ENCODE measurements at places on chromosomes 7 and 10.

GRCh38 chr10:76111986-76112825 is 680.8 kb downstream of the LRMDA start:
- no peak for DNase-seq

GRCh38 chr7:95925971-95926370 is 153.6 kb downstream of the DYNC1I1 start:
- no peak for DNase-seq

GRCh38 chr10:71684356-71685173 is 35.0 kb downstream of the C10orf105 start:
- DNase-seq = peak; percentile 36

DNA sequence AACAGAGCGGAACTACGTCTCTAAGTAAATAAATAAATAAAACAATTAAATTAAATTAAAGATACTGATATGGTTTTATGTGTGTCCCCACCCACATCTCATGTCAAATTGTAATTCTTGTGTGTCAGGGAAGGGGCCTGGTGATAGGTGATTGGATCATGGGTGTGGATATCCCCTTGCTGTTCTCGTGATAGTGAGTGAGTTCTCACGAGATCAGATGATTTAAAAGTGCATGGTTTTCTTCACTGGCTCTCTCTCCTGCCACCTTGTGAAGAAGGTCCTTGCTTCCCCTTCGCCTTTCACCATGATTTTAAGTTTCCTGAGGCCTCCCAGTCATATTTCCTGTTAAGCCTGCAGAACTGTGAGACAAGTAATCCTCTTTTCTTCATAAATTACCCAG is 29.0 kb upstream of the OGDHL start:
- DNase-seq = no peak

- DNase-seq = no peak
Observed at GRCh38 chr10:3702569-3702968, 82.4 kb downstream of the KLF6 start.

DNA sequence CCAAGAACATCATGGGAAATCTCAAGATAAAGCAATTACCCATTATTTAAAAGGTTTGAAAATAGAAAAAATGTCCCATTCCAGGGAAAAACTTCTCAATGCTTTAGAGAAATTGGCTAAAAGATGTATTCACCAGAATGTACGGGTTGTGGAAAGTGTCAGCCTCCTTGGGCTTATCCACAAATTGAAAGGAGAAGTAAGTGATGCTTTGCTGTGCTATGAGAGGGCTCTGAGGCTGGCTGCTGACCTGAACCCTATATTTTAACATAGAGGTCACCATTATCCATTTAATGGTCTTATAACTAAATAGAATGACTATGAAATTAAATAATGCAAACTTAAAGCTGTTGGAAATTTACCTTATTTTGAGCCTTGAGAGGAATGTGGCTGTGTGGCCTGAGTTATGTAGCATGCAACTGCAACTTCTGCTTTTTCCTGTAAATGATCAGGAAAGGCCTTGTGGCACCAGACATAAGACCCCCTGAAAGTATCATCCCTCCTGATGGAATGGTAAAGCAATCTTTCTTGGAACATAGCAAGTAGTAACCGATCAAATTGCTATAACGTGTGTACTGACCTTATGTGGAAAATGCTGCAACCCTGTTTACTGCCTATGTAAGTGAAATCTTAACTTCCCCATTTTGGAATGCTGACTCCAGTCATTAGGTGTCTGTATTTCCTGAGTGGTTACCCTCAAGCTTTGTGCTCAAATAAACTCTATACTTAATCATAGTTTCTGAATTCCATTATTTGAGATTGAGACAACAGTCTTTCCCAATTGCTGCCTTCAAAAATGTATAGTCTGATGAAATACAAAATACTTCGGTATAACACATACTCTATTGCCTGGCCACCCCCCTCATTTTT is 6.9 kb downstream of the IFIT1B start:
- no peak for DNase-seq

- peak; percentile 76 for DNase-seq
Observed at GRCh38 chr7:101985057-101985902, 167.9 kb downstream of the CUX1 start.

GRCh38 chr7:98110249-98111022 is 3.8 kb downstream of the LMTK2 start:
- DNase-seq = no peak

DNA sequence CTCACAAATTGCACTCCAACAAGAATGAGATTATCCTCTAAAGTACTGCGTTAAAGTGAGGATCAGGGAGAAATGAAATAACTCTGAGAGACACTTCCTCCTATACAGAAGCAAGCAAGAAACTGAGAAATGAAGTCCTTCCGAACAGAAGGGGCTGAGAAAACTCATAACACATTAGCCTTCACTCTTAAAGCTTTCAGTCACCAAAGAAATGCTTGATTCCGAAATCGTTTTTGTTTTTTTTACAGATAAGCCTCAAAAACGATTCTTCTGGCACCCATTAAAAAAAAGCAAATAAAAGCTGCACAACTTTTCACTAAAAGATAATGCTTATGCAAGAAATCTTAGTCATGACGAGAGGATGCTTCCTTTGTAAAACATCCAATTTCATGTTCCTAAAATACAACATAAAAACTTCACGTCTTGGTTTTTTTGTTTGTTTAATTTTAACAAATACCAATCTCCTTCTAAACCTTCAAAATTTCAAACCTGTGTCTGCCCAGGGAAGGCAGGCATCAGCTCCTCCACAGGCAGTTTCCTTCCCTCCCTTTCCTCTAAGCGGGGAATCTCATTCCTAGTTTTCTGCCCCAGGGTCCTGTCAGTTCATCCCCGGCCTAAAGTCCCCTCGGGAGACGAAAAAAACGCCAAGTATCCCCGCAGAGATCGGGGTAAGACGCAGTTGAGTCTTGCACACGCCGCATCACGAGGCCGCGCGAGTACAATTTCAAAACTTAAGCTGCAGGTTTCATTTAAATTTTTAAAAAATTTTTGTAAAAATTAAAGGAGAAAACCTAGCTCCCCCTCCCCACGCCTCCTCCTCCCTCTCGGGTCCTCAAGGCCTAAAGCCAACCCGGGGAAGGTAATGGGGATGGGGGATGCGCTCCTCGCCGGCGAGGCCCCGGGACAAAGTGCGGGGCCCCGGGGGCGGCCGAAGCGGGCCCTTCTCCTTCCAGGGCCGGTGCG is 1.1 kb downstream of the BAZ1B start:
- DNase-seq = peak; percentile 31

- DNase-seq = no peak
Observed at GRCh38 chr10:33818343-33818742, 483.9 kb upstream of the NRP1 start.

Measured in GM12865 (cell line).